Neural crest cell (in vitro differentiated cells): ENCODE measurements at places on chromosomes 11 and 22.

DNA sequence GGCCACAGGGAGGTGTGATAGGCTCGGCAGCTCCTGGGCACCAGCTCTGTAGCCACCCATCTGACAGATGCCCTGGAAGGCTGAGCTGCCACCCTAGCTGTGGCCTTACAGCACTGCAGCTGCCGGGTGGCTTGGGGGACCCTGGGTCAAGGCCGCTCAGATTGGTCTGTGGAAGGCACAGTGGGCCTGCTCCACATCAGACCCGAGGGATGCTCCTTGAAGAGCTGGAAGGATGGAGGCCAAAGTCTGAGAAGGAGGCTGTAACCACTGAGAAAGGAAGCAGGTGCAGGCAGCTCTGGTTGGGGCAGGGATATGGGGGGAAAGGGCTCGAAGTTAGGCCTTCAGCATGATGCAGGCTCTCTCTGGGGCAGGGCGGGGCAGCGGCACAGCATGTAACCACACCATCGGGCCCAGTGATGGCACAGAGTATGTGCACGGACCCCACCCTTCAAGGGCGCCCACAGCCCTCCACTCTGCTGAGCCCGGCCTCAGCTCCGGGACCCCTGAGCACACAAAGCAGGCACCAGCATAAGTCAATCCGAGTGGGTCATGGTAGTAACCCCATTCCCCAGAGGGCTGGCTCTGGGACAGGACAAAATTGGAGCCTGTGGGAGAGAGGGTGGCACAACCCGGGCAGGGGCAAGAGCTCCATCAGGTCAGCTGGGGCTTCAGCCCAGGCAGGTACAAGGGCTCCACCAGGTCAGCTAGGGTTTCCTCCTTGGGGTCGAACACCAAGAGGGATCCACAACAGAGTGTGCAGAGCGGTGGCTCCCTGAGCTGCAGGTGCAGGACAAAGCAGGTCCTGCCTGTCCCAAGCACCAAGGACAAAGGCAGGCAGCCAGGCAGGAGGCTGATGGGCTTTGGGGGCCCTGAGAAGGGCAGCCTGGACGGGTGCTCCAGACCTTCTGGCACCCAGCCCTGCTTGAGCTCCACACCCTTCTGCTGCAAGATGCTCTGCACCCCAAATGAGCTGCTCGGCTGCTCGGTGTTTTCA is 1511.1 kb downstream of the BRD1 start:
- DNase-seq: no peak

- no peak for DNase-seq
Measured at GRCh38 chr22:17074648-17075002, 10.2 kb upstream of the IL17RA start.

GRCh38 chr22:49439373-49439772 is 388.3 kb downstream of the BRD1 start:
- DNase-seq: no peak

DNA sequence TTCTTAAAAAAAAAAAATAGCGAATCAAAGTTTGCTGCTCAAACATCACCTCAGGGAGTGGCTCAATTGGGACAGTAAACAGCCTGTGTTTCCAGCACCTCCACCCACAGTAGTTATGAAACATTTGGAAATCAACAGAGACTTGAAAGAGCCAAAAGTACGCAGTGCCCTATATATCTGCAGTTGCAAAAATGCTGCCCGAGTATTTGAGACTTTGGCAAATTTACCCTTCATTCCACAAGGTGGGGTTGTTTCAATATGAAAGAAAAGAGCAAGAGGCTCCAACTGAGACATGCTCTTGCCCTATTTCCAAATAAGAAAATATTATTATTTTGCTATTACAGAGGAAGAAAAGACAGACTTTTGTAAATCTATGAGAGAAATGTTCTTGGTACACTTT is 851.1 kb upstream of the RAG2 start:
- no peak for DNase-seq

- DNase-seq: no peak
Measured at GRCh38 chr11:110850846-110851245, 138.6 kb upstream of the ARHGAP20 start.
